ENCODE measurements at places on chromosomes 2 and 18.

DNA sequence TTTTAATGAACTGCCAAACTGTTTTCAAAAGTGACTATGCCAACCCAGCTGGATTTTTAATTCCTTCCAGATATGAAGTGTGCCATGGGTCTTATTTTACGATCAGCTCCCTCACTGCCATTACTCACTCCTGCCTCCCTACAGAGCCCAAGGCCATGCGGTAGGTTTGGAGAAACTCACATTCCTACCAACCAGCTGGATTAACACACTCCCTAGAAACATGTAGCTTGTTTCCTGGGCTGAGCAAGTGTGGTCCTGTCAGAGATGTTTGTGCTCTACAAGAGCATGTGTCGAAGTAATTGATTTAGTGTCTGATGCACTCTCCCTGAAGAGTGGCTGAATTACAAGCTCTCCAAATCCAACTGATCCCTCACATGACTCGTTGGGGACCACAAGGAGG is 82.5 kb downstream of the SPP2 start:
- no peak for DNase-seq

GRCh38 chr18:54035927-54036326 is 188.5 kb downstream of the MBD2 start:
- DNase-seq, result no peak

DNA sequence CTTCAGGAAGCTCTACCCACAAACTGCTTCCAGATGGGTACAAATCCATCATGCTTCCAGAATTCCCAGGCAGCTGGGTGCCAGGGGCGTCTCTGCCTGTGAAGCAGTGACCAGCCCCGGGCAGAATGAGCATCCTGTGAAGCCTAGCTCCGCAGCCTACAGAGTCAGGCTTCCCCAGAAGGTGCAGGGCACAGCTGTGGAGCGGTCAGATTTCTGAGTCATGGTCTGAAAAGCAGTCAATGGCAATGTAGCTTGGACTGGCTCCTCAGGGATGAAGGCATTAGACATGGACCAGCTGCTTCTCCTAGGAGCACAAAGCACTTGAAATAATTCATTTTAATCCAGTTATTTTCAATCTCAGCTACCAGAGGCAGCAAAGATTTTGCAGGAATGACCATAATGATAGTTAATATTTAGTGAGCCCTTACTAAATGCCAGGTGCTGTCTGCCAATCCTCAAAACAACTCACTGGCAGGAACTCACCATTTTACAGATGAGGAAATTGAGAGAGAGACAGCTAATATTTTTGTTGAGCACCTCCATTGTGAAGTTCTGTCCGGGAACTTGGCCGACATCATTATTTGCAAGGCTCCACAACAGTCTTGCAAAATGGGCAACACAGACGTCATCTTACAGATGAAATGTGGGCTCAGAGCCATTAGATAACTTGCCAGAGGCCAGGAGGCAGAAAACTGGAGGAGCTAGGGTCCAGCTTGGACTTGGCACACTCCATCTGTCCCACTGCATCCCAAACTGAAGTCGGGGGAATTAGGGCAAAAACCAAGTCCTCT is 31.7 kb downstream of the ACMSD start:
- no peak for DNase-seq

- DNase-seq, result no peak
These were observed 318.5 kb downstream of the GRB14 start for GRCh38 chr2:164302786-164303185.

GRCh38 chr18:4207383-4207985 is 247.6 kb downstream of the DLGAP1 start:
- no peak for DNase-seq

DNA sequence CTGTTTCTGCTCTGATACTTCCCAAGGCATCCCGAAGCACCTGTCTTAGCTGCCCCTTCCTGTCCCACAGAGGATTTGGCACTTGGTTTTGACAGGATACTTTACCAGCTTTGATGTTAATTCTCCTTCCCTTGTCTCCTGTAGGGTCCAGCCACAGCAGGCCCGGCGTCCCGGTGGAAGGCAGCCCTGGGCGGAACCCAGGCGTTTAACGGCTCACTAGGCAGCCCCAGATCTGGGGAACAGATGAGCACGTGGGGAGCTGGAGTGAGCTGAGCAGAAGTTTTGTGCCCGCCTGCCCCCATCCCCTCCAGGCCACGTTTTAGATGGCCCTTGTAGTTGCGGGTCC is 11.4 kb downstream of the ANKRD23 start:
- DNase-seq, result no peak

Data from activated T-cell treated with anti-CD3 and anti-CD28 coated beads, Interleukin-2, amount 50 U/mL, for 1 hour (primary cell).